ENCODE measurements at places on chromosomes 16 and 17.
A peak's percentile ranks its signal among the peaks of the same experiment; 100 is the strongest.

GRCh38 chr16:47375423-47375822 lies 85.4 kb downstream of the ITFG1 start:
- DNase-seq = no peak

- no peak for DNase-seq
Measured at GRCh38 chr17:55272711-55273578, 8.2 kb downstream of the HLF start.

- no peak for DNase-seq
Measured at GRCh38 chr16:27646806-27647205, 96.9 kb downstream of the KATNIP start.

DNA sequence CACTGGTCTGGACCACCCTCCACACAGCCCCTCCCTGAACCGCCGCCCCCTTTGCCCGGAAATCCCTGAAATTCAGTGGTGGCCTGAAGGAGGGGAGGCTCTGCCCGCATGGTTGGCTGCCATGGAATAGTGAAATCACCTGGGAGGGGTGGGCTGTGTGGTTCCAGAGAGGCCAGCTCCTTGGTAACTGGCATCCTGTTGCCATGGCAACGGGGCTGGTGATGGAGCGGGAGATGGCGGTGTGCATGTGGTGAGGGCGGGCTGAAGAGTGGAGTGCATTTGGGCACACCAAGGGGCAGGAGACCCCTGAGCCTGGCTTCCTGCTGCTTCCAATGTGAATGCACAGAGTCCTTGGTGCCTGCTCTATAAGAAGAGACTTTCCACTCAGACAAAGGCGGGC lies 2.4 kb downstream of the EFNB3 start:
- no peak for DNase-seq

GRCh38 chr17:42632949-42633444 lies 23.5 kb downstream of the TUBG1 start:
- no peak for DNase-seq

GRCh38 chr16:50050802-50051201 lies 15.0 kb upstream of the HEATR3 start:
- peak; percentile 9 for DNase-seq

- no peak for DNase-seq
Measured at GRCh38 chr17:66950325-66950724, 14.2 kb upstream of the CACNG4 start.

DNA sequence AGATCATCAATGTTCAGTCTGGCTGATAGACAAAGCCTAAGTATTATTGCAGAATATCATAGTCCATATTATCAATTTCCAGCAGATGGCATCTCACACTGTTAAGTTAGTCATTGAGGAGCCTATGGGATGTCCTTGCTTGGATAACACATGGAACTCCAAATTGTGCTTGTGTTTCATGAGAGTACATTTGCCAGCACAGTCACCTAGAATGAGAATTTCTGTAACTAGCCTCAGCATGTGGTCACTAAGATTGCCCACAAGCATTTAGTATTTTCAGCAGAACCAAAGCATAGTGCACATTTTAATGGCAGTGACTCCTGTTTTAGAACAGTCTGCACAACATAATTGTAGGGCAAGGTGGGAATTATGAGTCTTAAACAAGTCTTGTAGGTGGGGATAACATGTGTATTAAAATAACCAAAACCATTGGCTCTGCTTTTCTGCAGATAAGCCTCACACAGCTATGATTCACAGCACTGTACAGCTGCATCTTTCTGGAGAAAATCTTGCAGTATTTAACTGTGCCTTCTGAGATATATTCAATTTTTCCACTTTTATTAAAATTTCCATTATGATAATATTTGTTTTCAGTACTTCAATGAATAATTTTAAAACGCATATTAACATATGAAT lies 882.8 kb upstream of the SOX9 start:
- no peak for DNase-seq

- no peak for DNase-seq
Measured at GRCh38 chr16:29926711-29927052, 656 bp upstream of the KCTD13 start.

DNA sequence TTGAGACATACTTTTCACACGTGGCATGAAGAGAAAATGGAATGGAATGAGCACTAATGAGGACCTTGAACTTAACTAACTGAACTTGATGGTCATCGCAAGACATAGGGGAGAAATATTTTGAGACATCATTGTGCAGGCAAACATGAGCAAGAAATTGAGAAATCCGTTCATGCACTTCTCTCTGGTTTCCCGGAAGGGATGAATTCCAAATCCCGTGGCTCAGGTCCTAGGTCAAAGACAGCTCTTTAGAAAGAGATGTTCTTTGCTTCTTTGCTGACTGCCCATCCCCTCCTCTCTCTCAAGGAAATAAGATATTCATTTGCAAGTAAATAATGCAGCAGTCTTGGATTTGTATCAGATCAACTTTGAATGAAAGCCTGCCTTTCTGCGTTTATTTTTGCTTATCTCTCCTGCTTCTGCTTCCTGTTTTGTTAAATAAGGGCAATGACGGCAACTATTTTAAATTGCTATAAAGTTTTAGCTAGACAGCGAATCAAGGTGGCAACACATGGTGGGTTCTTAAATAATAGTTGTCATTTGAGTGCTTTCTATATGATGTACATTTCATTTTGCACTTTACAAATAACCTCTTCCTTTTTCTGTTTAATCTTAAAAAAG lies 657.8 kb downstream of the MAF start:
- no peak for DNase-seq

DNA sequence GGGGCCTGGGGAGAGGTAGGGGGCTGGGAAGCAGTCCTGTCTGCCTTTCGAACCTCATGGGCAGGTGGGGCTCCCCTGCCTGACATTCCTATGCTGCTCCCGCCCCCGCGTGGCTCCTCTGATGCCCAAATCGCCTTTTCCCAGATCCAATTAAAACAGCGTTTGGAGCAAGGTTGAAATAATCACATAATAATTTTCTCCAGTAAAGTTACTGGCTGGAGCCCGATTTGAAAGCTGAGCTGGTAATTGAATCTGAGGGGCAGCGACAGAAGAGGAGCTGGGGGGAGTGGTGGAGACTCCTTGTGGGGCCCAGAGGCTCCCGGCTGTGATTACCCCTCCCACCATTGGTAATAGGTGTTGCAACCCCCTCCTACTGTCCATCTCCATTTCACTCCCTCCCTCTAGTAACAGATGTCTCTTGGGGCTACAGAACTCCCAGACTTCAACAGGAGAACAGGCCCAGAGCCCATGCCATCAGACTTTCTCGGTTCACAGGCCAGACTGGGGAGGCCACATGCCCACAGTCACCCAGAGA lies 38.9 kb upstream of the C1QL1 start:
- DNase-seq = no peak

GRCh38 chr16:72473631-72474030 lies 301.7 kb upstream of the PMFBP1 start:
- DNase-seq = no peak

GRCh38 chr17:66459811-66460270 lies 157.4 kb downstream of the PRKCA start:
- peak; percentile 91 for DNase-seq

- DNase-seq = no peak
Measured at GRCh38 chr16:90046971-90047713, 27.9 kb upstream of the DBNDD1 start.

GRCh38 chr17:30238387-30239088 lies 3.0 kb upstream of the SLC6A4 start:
- DNase-seq = no peak

- DNase-seq = no peak
Measured at GRCh38 chr17:5234645-5235576, at the start of gene SCIMP. Gene SCIMP, minus strand, starts transcription at chr17:5234860. Its CDS starts 105 bp downstream, at chr17:5234755.

DNA sequence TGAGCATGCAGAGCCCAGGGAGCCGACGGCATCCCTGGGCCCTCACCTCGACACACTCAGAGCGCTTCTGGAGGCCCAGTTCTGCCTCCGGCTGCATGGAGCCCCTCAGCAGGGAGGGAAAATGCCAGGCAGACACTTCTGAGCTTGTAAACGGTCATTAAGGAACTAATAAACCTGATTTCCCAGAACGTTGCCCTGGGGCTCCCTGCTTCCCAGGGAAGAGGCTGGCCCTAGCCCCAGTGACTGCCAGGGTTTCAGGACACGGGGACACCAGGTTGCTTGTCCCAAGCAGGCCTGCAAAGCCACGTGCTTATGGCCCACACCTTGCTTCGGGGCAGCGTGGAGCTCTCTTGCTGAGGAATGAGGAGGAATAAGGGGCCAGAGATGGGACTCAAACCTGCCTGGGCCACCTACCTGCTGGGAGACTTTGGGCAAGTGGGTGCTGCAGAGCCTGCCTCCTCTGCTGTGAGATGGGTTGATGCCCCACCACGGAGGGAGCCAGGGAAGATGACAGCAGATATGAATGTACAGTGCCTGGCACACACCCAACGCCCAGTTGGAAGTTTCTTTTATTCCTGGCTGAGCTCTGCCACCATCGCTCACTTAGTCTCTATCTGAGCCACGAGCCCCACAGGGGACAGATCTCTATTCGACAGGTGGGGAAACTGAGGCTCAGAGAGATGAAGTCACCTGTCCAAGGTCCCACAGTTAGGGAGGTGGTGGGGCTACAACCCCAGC lies 5.4 kb downstream of the RHBDF2 start:
- no peak for DNase-seq

GRCh38 chr16:83145297-83145696 lies 518.5 kb downstream of the CDH13 start:
- DNase-seq = no peak

GRCh38 chr16:53043428-53043831 lies 9.3 kb downstream of the CHD9NB start:
- DNase-seq = no peak

- DNase-seq = no peak
Measured at GRCh38 chr16:17269439-17269838, 201.3 kb downstream of the XYLT1 start.

GRCh38 chr16:81526199-81526598 lies 81.6 kb downstream of the CMIP start:
- no peak for DNase-seq

- DNase-seq = no peak
Measured at GRCh38 chr17:53409588-53409987, 413.1 kb upstream of the KIF2B start.

DNA sequence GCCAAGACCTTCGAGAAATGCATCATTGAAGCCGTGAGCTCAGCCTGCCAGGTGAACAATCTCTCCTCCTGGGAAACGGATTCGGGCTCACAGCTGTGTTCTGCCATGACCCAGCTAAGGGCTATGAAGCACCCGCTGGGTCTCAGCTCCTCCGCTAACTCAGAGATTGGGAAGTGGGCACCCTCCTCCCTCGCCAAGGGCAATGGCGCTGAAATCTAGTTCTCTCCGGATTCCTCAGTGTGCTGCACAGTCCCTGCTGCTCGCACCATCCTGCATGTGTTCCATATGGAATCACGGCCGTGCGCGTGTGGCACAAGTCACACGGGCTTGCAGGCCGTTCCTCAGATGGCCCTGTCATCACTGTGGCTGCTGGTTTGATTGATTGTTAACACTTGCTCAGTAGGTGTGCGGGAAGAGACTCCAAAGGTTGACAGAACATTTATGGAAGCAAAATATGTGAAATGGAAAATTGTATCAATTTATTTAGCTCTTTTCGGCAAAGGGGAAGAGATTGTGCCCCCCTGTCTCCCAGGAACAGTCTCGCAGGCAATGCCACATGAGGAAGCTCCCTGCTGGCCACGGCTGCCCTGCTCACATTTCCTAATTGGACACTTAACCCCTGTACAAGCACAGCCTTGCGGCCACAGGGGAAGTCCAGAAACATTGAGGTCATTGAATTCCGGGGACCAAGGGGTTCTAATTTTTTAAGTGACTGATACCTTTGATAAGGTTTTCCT lies 58.8 kb downstream of the RNF213 start:
- no peak for DNase-seq

- DNase-seq = peak; percentile 97
Measured at GRCh38 chr17:693791-694638, 20.6 kb downstream of the VPS53 start.

GRCh38 chr16:25014500-25015147 lies 545 bp downstream of the ARHGAP17 start:
- no peak for DNase-seq

DNA sequence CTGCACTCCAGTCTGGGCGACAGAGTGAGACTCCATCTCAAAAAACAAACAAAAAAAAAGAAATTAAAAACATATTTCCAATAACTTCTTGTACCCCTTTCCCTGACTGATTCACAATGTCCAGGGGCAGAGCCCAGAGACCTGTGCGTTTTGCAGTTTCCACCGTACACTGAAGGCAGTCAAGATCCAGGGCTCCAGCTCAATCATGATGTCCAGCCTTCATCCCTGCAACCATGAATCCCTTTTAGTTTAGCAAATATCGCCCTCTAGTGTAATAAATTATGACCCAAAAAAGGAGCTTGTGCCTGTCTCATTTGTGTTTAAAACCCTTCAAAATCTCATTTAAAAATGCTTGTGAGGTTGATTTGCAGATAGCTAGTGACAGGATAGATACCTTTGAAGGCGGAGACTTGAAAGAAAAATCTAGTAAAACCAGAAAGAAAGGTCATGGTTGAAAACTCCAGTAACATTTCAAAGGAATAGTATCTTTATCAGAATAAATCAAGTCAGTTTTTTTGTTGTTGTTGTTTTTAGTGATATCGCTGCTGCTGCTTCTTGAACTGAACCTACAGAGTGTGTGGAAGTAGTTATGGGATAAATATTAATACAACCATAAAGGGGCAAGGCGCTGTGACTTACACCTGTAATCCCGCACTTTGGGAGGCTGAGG lies 3.7 kb upstream of the ERN1 start:
- no peak for DNase-seq

GRCh38 chr16:55900616-55901393 lies 25.6 kb upstream of the CES5A start:
- DNase-seq = no peak

- no peak for DNase-seq
Measured at GRCh38 chr17:73307130-73307529, 4.7 kb downstream of the CDC42EP4 start.

DNA sequence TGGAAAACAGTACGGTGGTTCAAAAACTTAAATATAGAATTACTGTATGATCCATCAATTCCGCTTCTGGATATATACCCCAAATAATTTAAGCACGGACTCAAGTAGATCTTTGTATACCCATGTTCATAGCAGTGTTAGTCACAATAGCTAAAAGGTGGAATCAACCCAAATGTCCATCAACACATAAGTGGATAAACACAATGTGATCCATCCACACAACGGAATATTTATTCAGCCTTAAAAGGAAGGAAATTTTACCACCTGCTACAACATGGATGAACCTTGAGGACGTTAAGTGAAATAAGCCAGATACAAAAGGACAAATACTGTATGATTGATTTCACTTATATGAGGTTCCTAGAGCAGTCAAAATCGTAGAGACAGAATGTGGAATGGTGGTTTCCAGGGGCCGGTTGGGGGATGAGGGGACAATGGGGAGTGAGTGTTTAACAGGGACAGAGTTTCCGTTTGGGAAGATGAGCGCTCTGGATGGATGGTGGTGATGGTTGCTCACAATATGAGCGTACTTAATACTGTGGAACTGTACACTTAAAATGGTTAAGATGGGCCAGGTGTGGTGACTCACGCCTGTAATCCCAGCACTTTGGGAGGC lies 5.4 kb upstream of the RNF222 start:
- no peak for DNase-seq

DNA sequence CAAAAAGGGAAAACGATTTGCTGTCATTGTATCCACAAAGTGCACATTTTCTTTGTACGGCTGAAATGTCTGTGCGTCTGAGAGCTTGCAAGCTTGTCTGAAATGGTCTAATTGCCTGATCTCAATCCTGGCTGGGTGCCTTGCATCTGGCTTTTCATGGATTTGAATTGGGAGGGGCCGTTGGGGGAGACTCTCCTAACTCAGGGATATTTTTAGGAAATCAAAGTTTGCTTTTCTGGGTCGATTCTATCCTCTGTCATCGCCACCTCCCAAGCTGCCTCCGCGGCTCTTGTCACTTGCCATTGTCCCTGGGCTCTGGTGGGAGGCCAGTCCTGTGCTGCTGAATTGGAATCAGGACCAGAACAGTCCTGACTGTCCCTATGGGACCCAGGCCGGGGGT lies 33.3 kb upstream of the MGAT5B start:
- DNase-seq = no peak

Data from fibroblast of skin of left biceps (primary cell).